ENCODE measurements at places on chromosomes 1 and 21.

DNA sequence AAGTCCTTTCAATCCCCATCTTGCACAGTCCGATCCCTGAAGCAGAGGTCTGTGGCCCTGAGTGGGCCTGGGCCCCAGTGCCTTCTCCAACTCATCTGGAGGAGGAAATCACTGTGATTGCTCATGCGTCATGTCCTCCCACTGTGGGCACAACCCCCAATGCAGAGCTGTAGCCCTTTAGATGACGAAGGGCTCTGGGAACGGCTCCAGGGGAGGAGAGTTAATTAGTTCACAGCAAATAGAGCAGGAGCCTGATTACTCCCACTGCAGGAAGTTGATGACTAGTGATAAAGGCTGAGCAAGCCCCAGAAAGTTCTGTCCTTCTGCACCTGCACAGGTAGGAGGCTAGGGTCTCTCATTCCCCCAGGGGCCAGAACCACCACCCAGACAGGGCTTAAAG, 111.5 kb downstream of the CCDC185 start:
- no peak for DNase-seq

DNA sequence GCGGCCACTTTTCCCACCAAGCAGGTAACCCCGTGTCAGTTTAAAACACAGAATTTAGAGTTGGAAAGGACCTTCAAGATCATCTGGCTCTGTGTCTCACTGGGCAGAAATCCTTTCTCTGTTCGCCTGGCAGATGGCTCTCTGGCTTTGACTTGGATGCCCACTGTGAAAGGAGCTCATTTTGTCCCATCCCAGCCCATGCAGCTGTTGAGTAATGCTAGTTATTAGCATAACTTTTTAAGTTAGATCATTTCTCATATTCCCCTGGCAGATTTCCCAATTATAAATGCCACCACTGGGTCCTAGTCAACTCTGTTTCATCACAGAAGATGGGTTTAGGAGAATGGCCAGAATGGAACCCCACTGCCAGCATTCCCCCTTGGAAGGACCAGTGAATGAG, 55.9 kb downstream of the SLC35F3 start:
- no peak for DNase-seq

DNA sequence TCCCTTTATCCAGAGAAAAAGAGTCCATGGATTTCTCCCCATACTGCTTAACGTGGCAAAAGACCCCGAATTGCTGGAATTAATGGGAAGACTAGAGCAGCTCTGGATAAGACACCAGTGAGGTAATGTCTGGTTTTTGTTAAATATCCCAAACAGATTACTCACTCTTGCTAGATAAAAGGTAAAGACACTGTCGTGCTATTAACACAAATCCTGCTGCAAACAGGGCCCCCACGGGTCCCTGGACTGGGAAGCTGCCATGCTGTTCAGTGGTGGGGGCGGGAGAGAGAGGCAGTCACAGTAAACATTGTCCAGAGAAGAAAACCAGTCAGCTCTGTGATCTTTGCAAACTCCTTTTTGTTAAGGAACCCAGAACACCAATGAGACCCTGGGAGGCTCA, 15.2 kb upstream of the SRP9 start:
- no peak for DNase-seq

DNA sequence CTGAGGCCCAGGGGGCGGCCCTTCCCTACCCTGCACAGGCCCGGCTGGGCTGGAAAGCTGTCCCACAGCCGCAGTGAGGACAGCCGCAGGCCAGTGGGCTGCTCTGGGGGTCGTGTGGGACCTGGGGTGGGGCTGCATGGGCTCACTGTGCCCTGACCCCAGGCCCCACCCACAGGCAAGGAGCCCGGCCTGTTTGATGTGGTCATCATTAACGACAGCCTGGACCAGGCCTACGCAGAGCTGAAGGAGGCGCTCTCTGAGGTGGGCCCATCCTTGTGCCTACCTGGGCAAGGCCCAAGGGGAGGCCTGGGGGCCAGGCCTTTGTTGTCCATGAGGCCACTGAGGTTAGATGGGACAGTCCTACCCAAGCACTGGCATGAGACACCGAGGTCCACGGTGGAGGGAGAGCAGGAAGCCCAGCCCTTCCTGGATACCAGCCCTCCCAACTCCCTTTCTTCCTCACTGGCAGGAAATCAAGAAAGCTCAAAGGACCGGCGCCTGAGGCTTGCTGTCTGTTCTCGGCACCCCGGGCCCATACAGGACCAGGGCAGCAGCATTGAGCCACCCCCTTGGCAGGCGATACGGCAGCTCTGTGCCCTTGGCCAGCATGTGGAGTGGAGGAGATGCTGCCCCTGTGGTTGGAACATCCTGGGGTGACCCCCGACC, 1.4 kb upstream of the GJC2 start:
- DNase-seq, result no peak

DNA sequence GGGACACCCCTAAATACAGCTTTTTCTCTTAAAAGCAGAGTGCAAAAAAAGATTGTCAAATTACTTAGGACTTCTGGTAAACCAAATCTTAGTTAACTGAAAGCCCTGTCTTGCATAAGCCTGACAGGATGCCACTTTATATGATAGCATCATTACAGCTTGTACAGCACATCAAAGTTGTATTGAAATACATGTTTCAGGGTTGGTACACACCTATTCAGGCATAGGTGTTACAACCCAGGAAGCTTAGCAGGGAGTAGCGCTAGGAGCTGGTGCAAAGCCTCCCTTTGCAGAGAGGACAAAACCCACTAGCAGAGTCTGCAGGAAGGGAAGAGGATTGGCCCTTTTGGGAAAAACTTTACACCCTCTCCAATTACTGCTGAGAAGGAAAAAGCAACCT, 258.9 kb upstream of the SGIP1 start:
- DNase-seq, result no peak

DNA sequence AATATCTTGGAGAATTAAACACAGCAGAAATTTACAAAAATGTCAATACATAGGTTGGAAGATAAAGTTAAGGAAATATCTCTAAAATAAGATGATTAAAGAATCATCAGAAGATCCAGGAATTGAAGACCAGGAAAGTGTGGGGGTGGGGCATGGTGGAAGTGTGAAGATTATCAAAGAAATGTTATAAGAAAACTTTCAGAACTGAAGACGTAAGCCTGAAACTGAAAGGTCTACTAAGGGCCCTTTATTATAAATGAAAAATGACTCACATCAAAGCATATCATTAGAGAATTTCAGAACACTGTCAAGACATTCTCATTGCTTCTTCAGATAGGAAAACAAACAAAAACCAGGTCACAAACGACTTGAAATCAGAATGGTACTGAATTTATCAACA, 92.4 kb upstream of the DPT start:
- no peak for DNase-seq

DNA sequence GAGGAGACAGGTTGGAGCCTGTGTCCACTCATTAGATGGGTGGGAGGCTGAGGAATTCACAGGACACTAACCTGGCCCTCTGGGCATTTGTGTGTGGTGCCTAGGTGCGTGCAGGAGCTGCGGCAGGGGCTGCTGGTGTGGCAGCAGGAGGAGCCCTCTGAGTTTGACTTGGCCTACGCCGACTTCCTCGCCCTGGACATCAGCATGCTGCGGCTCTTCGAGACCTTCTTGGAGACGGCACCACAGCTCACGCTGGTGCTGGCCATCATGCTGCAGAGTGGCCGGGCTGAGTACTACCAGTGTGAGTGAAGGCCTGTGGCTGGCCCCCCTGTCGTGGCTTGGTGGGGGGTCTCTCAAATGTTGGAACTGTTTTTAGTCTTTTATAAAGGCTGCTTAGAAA, 3.6 kb downstream of the XKR8 start:
- no peak for DNase-seq

GRCh38 chr1:153231363-153231762, 14.0 kb downstream of the PRR9 start:
- no peak for DNase-seq

- DNase-seq, result no peak
Measured at GRCh38 chr1:56520016-56520601, 59.3 kb downstream of the PLPP3 start.

GRCh38 chr1:1941211-1941841, 22.2 kb upstream of the TMEM52 start:
- DNase-seq, result no peak

DNA sequence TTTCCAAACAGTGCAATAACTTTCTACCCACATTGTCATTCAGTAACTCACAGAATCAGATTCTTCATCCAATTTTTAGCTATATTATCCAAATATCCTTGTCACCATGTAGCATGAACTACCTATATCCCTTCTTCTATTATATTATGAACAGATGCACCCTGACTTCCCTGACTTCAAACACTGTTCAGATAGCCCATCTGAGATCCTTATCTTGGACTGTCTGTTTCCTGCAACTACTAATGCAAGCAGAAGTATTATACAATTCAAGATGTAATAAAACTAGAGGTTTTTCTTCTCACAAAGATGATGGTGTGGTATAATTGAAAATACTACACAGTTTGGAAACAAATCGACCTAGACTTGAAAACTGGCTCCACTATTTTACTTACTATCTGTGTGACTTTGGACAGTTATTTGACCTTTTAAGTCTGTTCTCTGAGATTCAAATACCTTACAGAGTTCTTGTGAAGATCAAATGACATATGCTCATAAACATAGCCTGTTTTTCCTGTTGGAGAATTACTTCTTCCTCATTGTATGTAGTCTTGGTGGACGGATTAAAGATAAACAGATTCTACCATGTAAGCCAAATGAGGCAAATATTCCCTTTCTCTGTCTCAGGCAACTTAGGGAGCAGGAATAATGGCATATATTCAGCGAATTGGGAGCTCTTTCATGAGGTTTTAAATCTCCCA, 407.9 kb upstream of the ZRANB2 start:
- DNase-seq, result no peak

DNA sequence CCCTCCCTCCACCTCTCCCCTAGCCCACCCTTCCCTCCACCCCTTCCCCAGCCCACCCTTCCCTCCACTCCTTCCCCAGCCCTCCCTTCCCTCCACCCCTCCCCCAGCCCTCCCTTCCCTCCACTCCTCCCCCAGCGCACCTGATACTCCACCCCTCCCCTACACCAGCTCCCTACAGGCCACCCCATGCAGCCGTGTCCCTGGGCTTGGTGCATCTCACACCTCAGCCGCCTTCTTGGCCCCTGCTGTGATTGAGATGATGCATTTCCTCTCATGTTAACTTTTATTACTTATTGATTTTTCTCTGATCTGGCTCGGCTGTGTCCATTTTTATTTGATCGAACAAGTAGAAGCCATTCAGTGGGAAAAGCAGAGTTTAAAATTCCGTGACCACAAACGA, 243.8 kb downstream of the MATN1 start:
- DNase-seq, result no peak

GRCh38 chr1:84842748-84843231, 50.2 kb downstream of the LPAR3 start:
- DNase-seq, result no peak

GRCh38 chr1:39996396-39997004, 41.6 kb downstream of the MFSD2A start:
- no peak for DNase-seq

Data from nucleus accumbens (tissue), 56 donors.